ENCODE measurements at places on chromosomes 6 and 20. TPM values are rescaled to one million over a fixed set of nuclear protein-coding genes. Genes with fewer than 3 reads are reported as not detected.

The TCP11 gene
- 0.18 TPM for total RNA-seq

DNA sequence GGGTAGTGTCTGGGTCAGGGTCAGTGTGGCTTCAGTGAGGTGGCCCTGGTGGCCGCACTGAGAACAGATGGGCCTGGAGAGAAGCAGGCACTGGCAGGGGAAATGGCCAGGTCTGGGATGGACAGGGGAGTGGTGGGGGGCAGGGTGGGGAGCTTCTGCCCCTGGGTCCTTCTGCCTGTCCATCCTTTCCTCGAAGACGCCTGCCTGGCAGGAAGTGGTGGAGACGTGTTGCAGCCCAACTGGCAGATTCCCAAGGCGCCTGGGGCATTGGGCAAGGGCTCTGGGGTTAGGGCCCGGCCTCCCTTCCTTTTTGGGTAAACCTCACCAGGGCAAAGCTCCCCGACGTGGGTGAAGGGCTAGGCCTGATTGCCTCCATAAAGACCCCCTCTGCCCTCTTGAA lies 10.4 kb downstream of the SRC start:
- no peak for DNase-seq

GRCh38 chr6:92779746-92780145 lies 639.6 kb downstream of the EPHA7 start:
- no peak for DNase-seq

- DNase-seq = no peak
Measured at GRCh38 chr20:31720486-31721407, 1.9 kb downstream of the BCL2L1 start.

- DNase-seq = no peak
Measured at GRCh38 chr6:26311385-26312095, 53.5 kb upstream of the BTN3A2 start.

All from pulmonary artery endothelial cell (primary cell).